Neural crest cell (in vitro differentiated cells): ENCODE measurements at places on chromosomes 3 and 15. TPM values are rescaled to one million over a fixed set of nuclear protein-coding genes. Genes with fewer than 3 reads are reported as not detected.

SLC6A20 gene
- not detected in 2 replicates for total RNA-seq

GRCh38 chr15:73175382-73175781, 123.1 kb downstream of the NEO1 start:
- H3K4me1 ChIP-seq, result peaks cover 11% of the 10 kb centered on the region
- H3K27ac ChIP-seq, result no peak overlapping the region
- H3K36me3 ChIP-seq, result peaks cover 4% of the 10 kb centered on the region
- no peaks in the 10 kb centered on the region for H3K27me3 ChIP-seq
- H3K4me3 ChIP-seq, result no peak overlapping the region

DNA sequence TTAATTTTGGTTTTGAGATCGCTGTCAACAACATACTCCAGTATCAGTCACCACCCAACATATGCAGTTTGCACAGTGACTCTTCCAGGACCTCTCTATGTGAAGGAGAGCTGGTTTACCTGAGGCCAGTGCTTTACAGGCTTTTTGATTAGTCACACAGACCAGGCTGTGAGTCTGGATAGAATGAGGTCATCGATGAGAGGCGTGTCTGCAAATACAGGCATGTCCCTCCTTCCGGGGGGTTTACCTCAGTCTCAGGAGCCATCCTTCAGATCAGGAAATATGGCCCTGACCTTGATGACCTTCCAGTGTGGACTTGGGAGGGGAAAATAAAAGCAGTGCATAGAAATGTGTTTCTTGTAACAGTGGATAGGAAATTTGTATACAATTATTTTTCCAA, 46.9 kb downstream of the KBTBD12 start:
- peaks cover 11% of the 10 kb centered on the region for H3K4me1 ChIP-seq
- no peak overlapping the region for H3K27ac ChIP-seq
- no peak overlapping the region for H3K4me3 ChIP-seq
- DNase-seq, result no peak
- no peaks in the 10 kb centered on the region for H3K36me3 ChIP-seq
- H3K27me3 ChIP-seq, result no peaks in the 10 kb centered on the region

DNA sequence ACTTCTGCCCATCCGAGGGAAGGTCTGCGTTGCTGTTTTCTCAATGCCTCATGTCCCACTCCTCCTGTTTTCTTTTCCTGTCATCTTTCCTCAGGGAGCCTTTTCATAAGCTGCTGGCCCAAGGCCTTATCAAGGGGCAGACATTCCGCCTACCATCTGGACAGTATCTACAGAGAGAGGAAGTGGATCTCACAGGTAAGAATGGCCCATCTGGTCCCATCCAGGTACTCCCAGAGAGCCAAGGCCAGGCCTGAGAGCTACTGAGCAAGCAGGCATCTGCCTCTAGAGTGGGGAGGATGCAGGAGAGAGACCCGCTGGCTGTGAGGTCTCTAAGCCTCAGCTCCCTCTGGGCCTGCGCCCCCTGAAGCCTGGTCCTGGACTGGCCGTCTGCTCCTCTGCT, 81.5 kb upstream of the LIMD1 start:
- peaks cover 5% of the 10 kb centered on the region for H3K36me3 ChIP-seq
- H3K27ac ChIP-seq, result no peak overlapping the region
- H3K4me3 ChIP-seq, result no peak overlapping the region
- peaks cover 8% of the 10 kb centered on the region for H3K4me1 ChIP-seq
- no peak for DNase-seq

SENP7 gene
- 26.2 and 26.8 TPM in 2 replicates for total RNA-seq
